ENCODE measurements at places on chromosomes 4 and X.
A peak's percentile ranks its signal among the peaks of the same experiment; 100 is the strongest.

- DNase-seq, result no peak
These were observed 687.2 kb upstream of the CPEB2 start for GRCh38 chr4:14315129-14315528.

DNA sequence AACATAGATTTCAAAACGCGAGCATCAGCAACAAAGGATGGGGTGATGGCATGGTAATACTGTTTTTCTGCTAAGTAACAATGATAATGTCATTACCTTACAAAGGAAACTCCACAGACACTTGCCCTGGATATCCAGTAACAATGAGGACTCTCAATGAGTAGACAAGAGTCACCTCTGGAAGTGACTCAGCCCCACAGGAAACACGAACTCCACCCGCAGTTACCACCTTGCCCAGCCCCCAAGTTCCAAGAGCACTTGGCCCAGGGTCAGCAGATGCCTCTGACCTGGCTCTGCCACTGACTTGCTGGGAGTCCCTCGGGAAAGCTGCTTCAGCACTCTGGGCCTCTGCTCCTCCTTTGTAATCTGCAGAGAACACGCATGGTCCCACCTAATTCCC lies 110.3 kb upstream of the MAP3K15 start:
- DNase-seq, result peak; percentile 14

DNA sequence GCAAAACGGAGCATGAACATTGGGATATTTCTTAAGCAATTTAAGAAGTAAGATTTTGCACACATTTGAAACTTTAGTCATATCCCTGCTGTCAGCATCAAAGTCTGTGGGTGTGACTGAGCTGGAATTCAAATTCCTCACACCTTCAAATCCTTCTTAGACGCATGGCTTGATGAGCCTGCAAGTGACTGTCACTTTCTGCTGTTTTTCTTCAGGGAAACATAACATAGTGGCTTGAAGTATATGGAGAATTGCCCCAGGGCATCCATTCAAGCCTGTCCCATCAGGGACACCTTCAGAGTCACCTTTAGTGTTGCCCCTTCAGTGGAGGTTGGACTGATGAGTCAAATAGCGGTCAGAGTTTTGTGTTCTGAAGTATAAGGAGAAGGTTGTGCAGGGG lies 17.4 kb downstream of the FHDC1 start:
- no peak for DNase-seq

- peak; percentile 81 for DNase-seq
These were observed 80.7 kb downstream of the ZAR1 start for GRCh38 chr4:48570646-48571220.

GRCh38 chr4:139892973-139893736 lies 227.5 kb downstream of the MGST2 start:
- DNase-seq, result peak; percentile 3

DNA sequence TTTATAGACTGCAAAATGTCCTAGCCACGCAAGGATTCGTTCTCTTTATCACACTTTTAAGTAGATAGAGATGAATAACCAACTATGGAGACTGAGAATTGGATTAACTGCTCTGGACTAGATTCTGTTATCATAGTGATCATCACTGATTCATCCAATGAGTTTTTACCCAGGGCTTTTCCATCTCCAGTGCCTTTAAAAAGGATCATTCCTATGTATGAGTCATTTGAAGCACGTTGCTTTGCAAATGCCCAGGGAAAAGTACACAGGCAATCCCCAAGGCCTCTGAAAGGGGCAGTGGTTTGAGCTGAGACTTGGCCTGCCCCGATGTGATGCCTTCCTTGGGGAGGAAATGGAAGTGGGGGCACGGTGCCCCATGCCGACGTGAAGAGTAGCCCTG lies 122.7 kb upstream of the PSAPL1 start:
- DNase-seq, result peak; percentile 92

DNA sequence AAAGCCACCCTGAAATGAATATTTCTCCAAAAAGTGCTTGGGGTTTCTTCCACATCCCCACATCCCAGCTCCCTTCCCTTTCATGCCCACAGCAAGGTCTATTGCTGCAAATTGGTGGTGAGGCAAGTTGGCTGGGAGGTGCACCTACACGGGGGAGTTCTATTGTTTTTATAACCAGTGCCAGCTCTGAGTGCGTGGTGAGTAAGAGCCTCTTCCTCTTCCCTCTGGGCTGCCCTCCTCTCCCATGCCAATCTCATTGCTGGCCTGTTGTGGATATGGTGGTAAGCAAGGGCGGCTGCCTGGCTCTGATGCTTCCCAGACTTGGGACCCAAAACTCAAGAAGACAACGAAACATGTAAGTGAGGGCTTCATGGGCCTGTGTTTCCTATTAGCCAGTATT lies 204.3 kb downstream of the SHROOM3 start:
- DNase-seq, result peak; percentile 51

Measured in EH (cell line).